ENCODE measurements at places on chromosomes 1 and 21. TPM values are rescaled to one million over a fixed set of nuclear protein-coding genes. Genes with fewer than 3 reads are reported as not detected.

GRCh38 chr21:30408782-30409494, 13.1 kb downstream of the KRTAP13-1 start:
- no peaks in the 10 kb centered on the region for H3K4me1 ChIP-seq
- H3K36me3 ChIP-seq, result no peaks in the 10 kb centered on the region
- no peak overlapping the region for H3K4me3 ChIP-seq
- DNase-seq, result no peak
- no peak overlapping the region for H3K27ac ChIP-seq
- no peaks in the 10 kb centered on the region for H3K27me3 ChIP-seq

- no peak overlapping the region for H3K27ac ChIP-seq
- H3K36me3 ChIP-seq, result no peaks in the 10 kb centered on the region
- H3K27me3 ChIP-seq, result peaks cover 13% of the 10 kb centered on the region
- DNase-seq, result no peak
- no peaks in the 10 kb centered on the region for H3K4me1 ChIP-seq
- H3K4me3 ChIP-seq, result no peak overlapping the region
Observed at GRCh38 chr1:211631168-211631567, 44.3 kb downstream of the NEK2 start.

DNA sequence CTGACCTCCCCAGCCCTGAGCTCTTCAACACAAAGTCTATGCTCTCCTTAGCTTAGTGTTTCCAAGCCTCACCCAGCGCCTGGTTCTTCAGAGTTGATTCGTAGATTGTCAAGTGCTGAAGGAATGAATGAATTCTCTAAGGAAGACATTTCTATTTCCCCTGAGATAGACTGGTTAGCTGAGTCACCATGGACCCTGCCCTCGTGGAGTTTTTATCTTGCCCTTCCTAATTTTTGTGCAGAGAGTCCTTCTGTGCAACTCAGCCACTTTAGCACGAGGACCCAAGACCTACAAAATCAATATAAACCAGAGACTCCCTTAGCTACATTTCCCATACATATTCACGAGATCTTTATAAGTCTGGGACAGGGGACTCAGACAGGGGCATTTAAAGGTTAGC, 2.6 kb upstream of the CD244 start:
- H3K27ac ChIP-seq, result no peak overlapping the region
- H3K27me3 ChIP-seq, result no peaks in the 10 kb centered on the region
- no peaks in the 10 kb centered on the region for H3K36me3 ChIP-seq
- no peak for DNase-seq
- peaks cover 36% of the 10 kb centered on the region for H3K4me1 ChIP-seq
- no peak overlapping the region for H3K4me3 ChIP-seq

GRCh38 chr1:153799566-153800465, 24.6 kb downstream of the SLC27A3 start:
- H3K36me3 ChIP-seq, result peaks cover 6% of the 10 kb centered on the region
- H3K4me1 ChIP-seq, result peaks cover 25% of the 10 kb centered on the region
- DNase-seq, result no peak
- no peak overlapping the region for H3K4me3 ChIP-seq

GRCh38 chr1:158331106-158331425, 265 bp downstream of the CD1B start:
- no peaks in the 10 kb centered on the region for H3K27me3 ChIP-seq
- H3K4me3 ChIP-seq, result no peak overlapping the region
- H3K27ac ChIP-seq, result no peak overlapping the region
- H3K4me1 ChIP-seq, result peaks cover 35% of the 10 kb centered on the region

SORT1 gene
- total RNA-seq, result 0.20 TPM

MLLT11 gene
- total RNA-seq, result 0.59 TPM

NT5C1A gene
- total RNA-seq, result not detected

BNIPL gene
- 1.2 TPM for total RNA-seq

ALX3 gene
- total RNA-seq, result not detected

BEND5 gene
- 14.5 TPM for total RNA-seq
